RWPE1 (cell line): ENCODE measurements at places on chromosomes 12 and 14.
A peak's percentile ranks its signal among the peaks of the same experiment; 100 is the strongest.

- no peak for DNase-seq
Measured at GRCh38 chr12:9669019-9669326, 540 bp upstream of the CLEC2D start.

DNA sequence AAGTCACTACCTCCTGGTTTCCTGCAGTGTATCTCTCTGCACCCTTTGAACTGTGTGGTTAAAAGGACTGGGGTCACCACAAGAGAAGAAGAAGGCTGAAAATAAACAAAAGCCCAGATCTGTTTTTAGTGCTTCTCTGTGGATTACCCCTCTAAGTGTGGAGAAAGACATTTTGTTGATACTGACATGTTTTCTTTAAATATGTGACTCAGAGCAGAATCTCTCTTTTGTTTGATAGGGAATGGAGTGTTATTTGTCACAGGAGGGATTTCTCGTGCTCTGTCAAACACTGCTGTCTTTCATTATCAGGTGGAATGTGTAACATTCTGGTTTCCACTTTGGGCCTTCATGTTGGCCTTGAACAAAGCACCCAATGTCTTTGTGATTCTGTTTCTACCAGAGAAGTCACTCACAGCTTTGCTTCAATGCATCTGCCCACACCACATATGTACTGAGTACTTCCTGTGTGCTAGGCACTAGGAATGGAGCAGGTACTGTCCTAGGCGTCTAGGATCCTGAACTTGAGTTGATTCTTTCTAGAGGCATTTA lies 82.1 kb downstream of the PLXNC1 start:
- no peak for DNase-seq

- no peak for DNase-seq
Measured at GRCh38 chr12:630656-631632, 32.3 kb downstream of the NINJ2 start.

DNA sequence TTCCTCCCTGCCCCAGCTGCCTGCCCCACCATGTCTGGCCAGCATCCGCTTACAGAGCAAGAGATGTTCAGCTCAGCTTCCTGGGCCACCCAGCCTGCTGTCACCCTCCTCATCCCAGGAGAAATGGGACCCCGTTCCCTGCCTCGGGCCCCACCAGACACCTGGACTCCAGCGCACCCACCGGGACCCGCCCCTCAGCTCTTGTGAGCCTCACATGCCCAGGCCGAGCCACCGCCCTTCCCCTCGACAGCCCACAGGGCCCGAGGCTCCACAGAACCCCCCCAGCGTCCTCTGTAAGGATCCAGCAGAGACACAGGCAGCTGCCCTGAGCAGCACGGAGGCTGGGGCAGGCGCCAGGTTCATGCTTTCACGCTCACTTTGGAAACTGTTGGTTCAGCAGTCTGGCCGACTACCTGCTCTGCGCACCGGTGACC lies 18.4 kb upstream of the C14orf180 start:
- no peak for DNase-seq

DNA sequence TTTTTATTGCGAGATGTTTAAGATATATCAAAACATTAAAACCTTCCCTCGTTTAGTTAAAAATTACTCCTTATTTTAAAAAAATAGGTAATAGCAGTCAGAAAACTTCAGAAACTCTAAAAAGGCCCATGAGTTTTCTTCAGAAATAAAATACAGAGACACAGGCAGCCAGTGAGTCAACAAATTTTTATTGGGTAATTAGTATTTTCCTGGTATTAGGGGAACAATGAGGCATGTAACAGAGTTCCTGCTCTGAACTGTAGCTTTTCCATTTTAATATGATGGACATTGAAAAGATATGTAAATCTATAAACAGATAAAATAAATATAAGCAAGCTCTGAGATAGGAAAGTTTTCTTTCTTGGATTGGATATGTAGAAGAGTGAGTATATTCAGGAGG lies 399 bp upstream of the ZNF705A start:
- no peak for DNase-seq

- DNase-seq = peak; percentile 87
Measured at GRCh38 chr12:54306925-54307741, 6.3 kb upstream of the NFE2 start.

- no peak for DNase-seq
Measured at GRCh38 chr14:105085766-105086165, 20.5 kb upstream of the GPR132 start.

DNA sequence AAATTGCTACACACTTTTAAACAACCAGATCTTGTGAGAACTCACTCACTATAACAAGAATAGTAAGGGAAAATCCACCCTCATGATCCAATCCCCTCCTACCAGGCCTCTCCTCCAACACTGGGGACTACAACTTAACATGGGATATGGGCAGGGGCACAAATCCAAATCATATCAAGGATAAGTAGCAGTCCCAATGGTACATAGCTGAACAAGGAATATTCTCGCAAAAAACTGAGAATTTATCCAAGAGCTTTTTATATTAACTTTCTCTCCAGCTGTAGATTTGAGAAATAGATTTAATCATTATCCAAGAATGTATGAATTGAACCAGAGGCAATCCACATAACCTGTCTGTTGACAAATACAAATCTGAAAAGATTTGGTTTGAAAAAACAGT lies 185.2 kb downstream of the TMTC3 start:
- DNase-seq = no peak

GRCh38 chr14:99004112-99004511 lies 267.9 kb downstream of the BCL11B start:
- DNase-seq = no peak

DNA sequence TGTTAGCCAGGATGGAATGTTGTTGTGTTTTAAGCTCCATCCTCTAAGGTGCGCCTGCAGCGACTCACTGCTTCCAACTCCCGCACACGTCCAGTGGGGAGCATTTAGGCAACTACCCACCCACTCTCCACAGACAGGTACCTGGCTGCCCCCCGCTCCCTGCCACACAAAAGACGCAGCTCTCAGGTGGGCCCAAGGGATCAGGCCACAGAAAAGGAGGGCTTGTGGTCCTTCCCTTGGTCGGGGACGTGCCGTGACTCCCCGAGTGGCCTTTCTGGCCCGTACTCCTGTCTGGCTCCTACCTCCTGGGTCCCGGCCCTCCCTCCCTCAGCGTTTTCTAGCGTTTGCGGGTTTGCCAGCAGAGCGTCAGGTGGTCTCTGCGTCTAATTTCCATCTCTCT lies 16.2 kb downstream of the TEDC1 start:
- DNase-seq = no peak

GRCh38 chr12:82740129-82741000 lies 53.7 kb downstream of the TMTC2 start:
- peak; percentile 75 for DNase-seq

- DNase-seq = no peak
Measured at GRCh38 chr14:101875727-101876554, 88.4 kb upstream of the DYNC1H1 start.

GRCh38 chr14:93056840-93057585 lies 58.7 kb downstream of the ITPK1 start:
- DNase-seq = no peak

DNA sequence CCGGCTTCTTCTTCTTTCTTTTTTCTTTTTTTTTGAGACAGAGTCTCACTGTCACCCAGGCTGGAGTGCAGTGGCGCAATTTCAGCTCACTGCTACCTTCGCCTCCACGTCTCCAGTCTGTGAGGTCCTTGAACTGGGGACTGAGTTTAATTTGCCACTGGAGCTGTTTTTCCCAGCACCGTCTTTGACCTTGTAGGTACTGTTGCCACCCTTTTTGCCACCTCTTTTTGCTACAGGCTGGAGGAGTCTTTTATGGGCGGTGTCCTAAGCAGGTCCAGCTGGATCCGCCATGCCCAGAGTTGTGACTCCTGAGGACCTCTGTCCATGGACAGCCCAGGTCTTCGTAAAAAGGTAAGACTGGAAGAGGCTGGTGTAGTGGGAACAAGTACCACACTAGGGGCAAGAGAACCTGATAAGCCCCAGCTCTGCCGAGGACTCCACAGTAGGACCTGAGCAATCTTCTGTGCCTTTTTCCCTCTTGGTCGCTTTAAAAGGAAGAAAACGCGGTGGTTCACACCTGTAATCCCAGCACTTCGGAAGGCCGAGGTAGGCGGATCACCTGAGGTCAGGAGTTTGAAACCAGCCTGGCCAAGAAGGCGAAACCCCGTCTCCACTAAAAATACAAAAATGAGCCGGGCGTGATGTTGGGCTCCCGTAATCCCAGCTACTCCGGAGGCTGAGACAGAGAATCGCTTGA lies 946 bp downstream of the RNU4-2 start:
- DNase-seq = no peak

DNA sequence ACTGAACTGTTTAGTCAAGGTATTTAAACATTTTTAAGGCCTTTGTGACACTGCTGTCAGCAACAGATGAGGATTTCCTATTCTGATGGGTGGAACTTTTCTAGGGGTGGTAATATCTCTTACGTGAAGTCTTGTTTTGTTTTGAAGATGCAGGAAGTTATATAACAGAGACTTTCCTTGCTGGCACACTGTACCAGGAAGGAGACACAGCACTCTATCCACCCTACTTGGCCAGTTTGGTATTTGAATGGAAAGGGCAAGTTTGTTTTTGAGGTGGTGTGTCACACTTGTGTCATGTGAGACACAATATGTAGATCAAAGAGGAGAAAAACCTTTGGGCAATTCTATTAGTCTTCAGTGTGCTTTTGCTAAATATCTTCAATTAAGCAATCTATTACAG lies 51.6 kb upstream of the SRP54 start:
- no peak for DNase-seq

DNA sequence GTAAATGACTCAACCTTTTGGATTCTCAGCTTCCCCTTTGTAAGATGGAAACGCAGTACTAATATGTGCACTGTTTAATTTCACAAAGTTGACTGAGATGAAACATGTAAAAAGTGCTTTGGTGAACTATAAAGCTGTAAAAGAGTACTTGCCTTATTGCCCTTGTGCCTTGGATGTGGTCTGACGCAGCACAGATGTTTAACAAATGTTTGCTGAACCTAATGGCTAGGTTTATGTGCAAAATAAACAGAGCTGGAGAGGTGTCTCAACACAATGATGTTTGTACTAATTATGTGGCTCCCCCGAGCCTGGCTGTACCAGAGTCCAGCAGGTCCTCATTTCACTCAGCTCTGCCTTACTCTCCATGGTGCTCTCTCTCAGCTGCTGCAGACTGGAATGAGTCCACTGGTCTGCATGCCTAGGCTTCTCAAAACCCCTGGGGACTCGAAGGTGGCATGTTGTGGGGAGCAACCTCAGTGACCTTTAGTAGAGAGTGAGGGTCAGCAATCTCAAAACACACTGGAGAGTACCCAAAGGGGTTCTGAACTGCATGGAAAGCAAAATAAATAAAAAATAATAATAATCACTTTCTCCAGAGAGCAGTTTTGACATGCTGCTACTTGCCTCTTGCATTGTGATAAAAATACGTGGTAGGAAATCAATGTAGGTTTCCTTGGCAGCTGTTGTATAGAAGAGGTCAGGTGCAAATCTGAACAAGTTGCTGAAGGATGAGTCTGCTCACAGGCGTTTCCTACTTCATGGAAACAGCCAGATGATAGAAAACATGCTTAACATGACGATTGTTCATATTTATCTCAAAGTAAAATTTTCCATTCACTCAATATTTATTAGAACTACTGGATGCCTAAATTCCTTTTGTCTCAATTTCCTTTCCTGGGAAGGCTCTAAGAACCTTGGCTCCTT lies 8.5 kb upstream of the AMIGO2 start:
- peak; percentile 85 for DNase-seq

- DNase-seq = peak; percentile 53
Measured at GRCh38 chr12:28035500-28035899, 63.0 kb upstream of the PTHLH start.

DNA sequence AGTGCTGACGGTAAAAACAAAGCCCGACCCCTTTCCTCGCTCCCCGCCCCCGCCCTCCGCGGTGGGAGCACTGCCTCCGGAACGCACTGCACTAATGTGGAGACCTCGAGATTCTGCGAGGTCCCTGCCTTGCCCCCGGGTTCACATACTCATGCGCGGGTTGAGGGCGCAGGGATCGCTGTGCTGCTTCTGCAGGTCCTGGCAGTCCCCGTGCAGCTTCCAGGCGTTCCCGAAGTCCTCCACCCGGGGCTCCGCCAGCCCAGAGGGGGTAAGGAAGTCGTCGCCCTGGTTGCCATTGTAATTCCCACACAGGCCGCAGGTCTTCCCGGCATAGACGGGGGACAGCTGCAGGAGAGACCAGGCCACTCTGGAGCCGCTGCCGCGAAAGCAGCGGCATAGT lies 66.8 kb downstream of the VWF start:
- no peak for DNase-seq

DNA sequence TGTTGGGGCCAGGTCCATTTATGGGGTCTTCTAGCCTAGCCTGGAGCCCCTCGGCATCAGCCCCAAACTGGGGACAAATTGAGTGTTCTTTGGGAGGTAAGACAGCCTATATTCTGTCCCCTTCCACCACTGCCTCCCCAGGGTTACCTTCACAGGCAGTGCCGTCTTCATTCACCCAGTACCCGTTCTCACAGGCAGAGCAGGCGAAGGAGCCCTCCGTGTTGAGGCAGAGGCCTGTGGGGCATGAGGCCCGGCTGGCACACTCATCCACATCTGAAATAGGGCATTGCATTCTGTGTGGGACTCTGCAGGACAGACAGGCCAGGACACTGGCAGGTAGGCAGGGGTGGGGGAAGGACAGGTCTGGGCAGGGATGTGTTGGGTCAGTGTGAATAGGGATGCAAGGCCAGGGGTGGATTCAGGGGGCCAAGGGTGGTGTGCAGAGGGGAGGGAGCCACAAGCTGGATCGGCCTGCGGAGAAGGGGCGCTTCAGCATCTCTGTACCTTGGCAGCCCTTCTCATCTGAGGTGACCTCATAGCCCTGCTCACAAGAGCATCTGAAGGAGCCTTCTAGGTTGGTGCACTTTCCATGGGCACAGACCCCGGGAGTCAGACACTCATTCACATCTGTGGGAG lies 16.1 kb downstream of the ISCA2 start:
- DNase-seq = no peak

DNA sequence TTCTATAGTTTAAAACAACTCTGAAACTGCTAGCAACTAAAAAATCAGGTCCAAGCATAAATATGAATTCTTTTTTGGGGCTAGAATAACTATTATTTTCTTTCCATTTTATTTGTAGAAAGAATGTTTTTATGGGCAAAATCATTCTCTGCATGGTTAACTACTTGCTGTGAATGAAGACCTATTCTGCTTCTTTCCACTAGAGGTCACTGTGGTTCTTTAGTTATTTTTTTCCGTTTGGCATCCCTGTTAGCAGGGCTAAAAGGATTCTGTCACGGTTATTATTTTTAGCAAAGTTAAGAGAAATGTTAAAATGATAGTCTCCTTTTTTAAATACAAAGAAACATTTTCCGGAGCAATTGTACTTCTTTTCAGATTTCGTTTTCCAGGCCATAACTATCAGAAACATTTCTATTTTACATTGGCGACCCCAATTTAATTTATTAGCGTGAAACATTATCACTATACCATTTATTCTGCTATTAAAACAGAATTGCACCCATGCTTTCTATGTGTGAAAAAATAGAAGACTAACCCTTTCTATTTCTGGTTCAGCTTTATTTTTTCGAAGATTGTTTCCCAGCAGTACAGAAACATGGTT lies 404.8 kb downstream of the ATP23 start:
- DNase-seq = peak; percentile 54

- peak; percentile 38 for DNase-seq
Measured at GRCh38 chr12:89960607-89961394, 252.2 kb upstream of the ATP2B1 start.

- DNase-seq = peak; percentile 2
Measured at GRCh38 chr12:18468246-18469075, 207.1 kb downstream of the PIK3C2G start.
